NCI-H748 treated with DMSO at 0.1 percent for 48 hours (cell line): ENCODE measurements at places on chromosomes 7 and 10.

- DNase-seq, result no peak
These were observed 26.2 kb downstream of the SUV39H2 start for GRCh38 chr10:14904864-14905263.

DNA sequence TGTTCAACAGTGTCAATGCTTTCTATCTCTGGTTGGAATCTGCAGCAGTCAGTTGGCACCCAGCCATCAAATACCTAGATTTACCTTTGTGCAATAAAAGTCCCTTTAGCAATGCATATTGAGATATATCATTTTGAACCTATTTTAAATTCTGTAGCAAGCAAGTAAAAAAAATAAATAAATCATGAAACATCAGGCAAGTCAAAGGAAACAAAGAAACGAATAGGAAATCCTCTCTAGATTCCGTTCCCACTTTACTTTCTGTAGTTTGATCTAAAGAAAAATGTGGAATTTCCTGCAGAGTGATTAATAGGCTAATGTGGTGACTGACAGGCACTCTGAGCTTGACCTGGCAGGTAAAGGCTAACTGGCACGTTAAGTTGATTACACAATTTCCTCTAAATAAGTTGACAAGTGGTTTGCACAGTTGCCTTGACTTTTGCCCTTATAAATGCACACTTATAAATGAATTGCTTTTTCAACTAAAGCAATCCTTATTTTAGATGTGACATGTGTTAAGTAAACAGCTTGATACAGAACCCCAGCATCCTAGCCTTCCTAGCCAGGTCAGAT, 208.1 kb upstream of the TCF7L2 start:
- DNase-seq, result no peak

DNA sequence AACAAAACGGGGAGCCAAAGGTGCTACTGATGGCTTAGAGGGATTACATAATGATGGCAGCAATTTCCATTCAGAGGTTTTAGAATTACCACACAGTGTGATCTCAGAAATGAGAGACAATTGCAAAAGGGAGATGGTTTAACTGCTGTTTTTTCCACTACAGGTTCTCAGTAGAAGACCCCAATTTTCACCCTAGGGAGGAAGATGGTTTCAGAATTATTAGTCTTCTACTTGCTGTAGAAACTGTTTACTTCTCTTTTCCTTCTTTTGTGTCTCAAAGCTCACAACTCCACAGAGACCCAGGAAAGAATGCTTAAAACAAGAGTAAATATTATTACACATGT, 226.5 kb downstream of the INHBA start:
- no peak for DNase-seq

DNA sequence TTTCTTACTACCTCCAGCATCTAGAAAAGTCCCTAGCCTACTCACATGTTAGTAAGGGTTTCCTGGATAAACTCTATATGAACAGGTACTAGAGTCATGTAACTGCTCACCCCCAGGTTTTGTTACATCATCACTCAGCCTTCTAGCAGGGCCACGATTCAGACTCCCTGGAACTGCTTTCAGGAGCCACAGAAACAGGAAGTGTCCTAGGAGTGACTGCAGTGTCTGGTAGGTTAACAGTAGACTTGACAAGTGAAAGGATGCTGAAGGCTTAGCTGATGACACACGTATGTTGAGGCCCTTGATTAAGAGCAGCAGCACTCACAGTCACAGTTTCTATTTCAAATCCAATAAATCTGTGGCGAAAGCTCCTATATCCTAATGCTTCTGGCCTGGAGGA, 101.2 kb downstream of the DNMBP start:
- DNase-seq, result no peak

- no peak for DNase-seq
These were observed 45.4 kb upstream of the STOX1 start for GRCh38 chr10:68781613-68782574.

GRCh38 chr10:16192337-16192736, 244.5 kb upstream of the PTER start:
- no peak for DNase-seq

GRCh38 chr10:62233356-62234076, 35.1 kb downstream of the RTKN2 start:
- no peak for DNase-seq

- DNase-seq, result no peak
These were observed 4.8 kb downstream of the FRAT2 start for GRCh38 chr10:97329766-97330165.

DNA sequence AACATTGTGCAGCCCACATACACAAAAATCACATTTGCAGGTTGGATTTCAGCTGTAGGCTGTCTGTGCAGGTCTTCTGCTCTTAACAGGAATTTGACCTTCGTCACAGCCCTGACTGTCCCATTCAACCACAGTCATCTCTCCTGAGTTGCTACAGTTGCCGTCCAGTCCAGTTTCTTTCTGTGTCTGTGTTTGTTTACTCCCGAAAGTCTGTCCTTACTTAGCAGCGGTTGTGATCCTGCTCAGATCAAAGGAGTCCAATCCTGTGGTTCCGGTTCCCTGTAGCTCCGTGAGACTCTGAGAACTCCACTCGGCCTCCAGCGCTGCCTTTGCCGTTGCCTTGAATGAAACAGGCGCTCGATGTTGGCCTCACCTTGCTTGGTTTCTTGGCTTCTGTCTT, 111.6 kb upstream of the GATA3 start:
- no peak for DNase-seq
